ENCODE measurements at places on chromosomes 2 and 18. TPM values are rescaled to one million over a fixed set of nuclear protein-coding genes. Genes with fewer than 3 reads are reported as not detected.

DNA sequence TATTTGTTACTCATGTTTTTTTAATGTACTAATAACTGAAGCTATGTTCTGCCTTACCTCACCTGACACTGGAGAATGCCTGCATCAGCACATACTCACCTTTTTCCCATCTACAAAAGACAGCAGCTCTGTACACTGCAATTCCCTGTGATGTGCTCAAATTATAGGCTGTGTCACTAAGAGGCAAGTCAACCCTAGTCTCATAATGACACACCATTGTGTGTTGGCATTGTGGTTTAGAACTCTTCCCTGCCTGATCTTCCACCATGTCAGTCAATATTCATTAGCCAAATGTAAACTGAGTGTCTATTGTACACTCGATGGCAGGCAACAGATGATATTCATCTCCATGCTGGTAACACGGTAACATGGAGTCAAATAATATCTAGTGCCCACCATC, 332.1 kb upstream of the TCF4 start:
- no peak for ATAC-seq

- no peak for ATAC-seq
These were observed 29.2 kb downstream of the SMAD7 start for GRCh38 chr18:48921305-48922225.

Gene SLC16A14
- 29.4 TPM for total RNA-seq

- ATAC-seq, result no peak
These were observed 273.2 kb downstream of the ARHGAP15 start for GRCh38 chr2:143402451-143402850.

GRCh38 chr18:69889009-69889408, 58.7 kb downstream of the CD226 start:
- no peak for ATAC-seq

DNA sequence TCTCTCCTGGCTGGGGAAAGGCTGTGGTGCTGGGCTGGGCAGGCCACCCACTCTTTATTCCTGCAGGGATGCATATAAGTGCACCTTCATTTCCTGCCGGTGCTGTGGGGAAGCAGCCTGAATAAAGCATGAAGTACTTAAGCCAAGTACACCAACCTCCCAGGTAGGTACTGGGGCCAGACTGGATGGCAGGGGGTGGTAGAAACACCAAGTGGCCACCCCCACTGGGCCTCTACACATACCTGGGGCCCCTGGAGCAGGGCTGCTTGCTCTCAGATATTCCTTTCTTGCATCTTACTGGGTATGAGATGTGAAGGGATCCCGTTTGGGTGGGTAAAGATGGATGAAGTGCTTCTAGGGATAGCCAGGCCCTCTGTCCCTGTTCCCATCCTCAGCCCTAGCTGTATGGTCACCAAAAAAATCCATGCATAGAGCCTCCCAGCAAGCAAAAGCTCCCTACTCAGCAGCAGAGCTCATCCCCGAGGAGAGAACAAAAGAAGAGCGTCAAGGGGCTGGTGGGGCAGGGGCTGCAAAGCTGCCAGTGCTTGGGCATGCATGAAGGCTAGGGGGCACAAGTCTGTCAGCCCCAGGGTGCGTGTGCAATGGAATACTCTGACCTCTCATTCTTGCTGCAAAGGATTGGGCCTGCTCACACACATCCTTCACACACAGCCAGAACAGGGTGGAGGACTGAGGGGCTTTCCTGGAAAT, 22.0 kb downstream of the CCT7 start:
- no peak for ATAC-seq

DNA sequence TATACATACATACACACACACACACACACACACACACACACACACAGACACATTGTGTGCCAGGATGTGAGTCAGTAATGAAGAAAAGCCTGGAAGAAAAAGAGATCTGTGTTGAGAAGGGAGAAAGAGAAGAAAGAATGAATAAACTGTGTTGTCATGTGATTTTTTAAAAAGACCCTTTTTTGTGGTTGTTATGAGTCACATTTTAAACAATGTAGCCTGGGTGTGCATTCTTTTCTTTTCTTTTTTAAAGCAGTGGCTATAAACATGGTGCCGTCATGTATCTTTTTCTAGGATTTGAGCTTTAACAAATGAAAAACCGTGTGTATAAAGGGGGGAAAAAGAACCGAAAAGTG, 87.2 kb downstream of the NRP2 start:
- no peak for ATAC-seq

DNA sequence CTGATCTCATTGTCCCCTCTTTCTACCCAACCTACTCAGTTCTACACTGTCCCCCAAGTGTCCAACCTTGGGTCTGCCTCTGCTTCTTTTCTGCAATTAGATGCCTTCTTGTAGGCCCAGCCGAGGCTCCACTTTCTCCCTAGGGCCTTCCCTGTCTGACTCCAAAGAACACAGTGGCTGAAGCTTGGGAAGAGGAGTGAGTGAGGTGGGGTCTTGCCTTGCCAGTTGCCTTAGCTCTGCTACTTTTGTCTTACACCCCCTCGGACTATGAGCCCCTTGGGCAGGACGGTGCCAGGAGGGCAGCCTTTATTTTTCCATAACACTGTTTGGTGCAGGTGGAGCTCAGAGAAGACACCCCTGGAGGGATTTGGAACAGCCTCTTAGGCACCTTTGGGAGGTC, 345.1 kb downstream of the CYP26B1 start:
- no peak for ATAC-seq

- ATAC-seq, result no peak
These were observed 47.5 kb downstream of the TFCP2L1 start for GRCh38 chr2:121237336-121237979.

DNA sequence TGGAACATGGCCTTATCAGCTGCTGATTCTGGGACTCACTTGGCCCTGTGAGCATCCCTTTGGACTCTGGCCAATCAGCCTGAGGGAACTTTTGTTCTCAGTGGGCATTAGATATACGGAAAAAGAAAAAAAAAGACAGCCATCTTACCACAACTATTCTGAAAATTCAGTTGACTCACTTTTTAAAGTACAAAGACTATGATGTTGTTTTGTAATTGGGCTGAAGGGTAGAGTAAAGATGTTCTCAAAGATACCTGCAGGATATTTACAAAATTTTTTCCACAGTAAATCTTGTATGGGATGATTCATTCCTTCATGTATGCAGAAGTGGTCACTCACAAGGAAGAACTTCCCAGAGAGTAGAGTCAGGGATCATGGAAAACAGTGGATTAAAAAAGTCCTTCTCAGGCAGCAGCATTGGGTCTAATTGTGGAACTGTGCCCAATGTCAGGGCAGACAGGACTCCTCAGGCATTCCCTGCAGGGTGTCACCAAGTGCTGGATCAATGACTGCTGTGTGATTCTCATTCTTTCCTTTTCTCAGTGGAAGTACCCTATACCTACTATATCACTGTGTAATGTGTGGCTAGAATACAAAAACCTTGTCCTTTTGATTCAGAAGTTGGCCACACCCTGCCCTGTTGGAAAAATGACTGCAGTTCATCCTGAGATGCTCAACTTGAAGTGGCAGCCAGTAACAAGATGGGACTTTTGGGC, 35.4 kb downstream of the SULT1C4 start:
- peak; percentile 33 for ATAC-seq

Gene CENPO
- 17.0 TPM for total RNA-seq

DNA sequence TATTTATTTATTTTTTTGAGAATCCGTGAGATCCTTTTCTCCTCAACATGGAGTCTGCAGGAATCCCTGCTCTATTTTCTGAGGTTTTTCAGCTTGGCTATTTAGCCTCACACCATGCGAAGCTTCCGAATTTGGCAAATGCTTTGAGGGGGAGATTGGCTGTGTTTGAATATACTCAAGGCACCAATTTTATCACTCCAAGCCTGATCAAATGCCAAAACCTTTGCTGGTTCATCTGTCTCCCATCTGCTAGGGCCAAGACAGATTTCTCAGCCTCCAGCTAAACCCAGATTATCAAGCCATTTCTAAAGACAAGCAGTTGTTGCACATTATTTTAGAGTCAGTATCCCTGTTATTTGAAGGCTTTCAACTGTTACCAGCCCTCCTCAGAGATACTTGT, 295.7 kb downstream of the XIRP2 start:
- no peak for ATAC-seq

All from motor neuron (in vitro differentiated cells).